ENCODE measurements at places on chromosomes 7 and 10. TPM values are rescaled to one million over a fixed set of nuclear protein-coding genes. Genes with fewer than 3 reads are reported as not detected.

The LIPM gene
- total RNA-seq, result not detected

The FRMPD2 gene
- not detected for total RNA-seq

The GRB10 gene
- 0.41 TPM for total RNA-seq

The TFEC gene
- total RNA-seq, result 4.5 TPM

The OPN1SW gene
- total RNA-seq, result not detected

The EIF4H gene
- 453 TPM for total RNA-seq

The PAX4 gene
- total RNA-seq, result not detected

Data from A673 (cell line).